ENCODE measurements at places on chromosomes 11 and 22. TPM values are rescaled to one million over a fixed set of nuclear protein-coding genes. Genes with fewer than 3 reads are reported as not detected.

DNA sequence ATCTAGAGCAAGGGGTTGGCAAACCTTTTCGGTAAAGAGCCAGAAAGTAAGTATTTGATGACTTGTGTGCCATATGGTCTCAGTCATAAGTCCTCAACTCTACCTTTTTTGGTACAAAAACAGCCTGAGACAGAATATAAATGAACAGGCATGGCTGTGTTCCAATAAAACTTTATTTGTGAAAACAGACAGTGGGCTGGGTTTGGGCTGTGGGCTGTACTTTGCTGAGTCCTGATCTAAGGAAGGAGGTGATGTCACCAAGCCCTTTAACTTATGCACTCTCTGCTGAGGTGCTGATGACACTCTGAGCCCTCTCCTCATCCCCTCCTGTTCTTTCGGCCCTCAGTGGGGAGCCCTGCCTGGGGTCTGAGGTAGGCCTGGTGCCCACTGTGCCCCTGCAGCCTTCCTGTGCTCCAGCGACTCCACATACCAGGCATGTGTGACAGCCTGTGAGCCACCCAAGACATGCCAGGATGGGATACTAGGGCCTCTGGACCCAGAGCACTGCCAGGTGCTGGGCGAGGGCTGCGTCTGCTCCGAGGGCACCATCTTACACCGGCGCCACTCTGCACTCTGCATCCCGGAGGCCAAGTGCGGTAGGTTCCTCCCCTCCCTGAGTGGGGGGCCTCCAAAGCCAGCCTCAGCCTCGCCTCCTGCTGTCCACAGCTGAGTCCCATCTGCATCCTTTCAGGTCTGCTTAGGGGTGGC, 85.9 kb upstream of the MYOD1 start:
- no peak for DNase-seq

- DNase-seq: no peak
These were observed 22.5 kb upstream of the RBX1 start for GRCh38 chr22:40928657-40929056.

GRCh38 chr11:59040607-59041006, 45.5 kb upstream of the GLYATL1B start:
- no peak for DNase-seq

SLC35F2 gene
- polyA plus RNA-seq: 10.2 TPM

PGA3 gene
- not detected for polyA plus RNA-seq

VWCE gene
- 0.32 TPM for polyA plus RNA-seq

Measured in kidney (tissue), 22 donors.